ENCODE measurements at places on chromosomes 5 and 9. TPM values are rescaled to one million over a fixed set of nuclear protein-coding genes. Genes with fewer than 3 reads are reported as not detected.

The BTNL9 gene
- 4.8 TPM for polyA plus RNA-seq

The NLN gene
- 6.0 TPM for polyA plus RNA-seq

The MYORG gene
- 2.5 TPM for polyA plus RNA-seq

The C9 gene
- polyA plus RNA-seq: not detected

Measured in esophagus (tissue), 2 donors.